ENCODE measurements at places on chromosomes 6 and 20.

DNA sequence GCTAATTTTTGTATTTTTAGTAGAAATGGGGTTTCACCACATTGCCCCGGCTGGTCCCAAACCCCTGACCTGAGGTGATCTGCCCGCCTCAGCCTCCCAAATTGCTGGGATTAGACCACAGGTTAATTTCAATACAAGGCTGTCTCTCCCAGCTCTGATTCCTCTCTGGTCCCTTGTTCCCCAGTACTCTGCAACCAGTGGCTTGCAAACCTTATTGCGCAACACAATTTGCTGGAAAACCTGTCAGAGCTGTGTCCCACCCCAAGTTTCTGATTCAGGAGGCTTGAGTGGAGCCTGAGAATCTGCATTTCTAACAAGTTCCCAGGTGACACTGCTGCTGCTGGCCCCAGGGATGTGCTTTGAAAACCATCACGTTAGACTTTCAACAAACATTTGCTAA, 96.2 kb upstream of the SRSF6 start:
- no peak for DNase-seq

DNA sequence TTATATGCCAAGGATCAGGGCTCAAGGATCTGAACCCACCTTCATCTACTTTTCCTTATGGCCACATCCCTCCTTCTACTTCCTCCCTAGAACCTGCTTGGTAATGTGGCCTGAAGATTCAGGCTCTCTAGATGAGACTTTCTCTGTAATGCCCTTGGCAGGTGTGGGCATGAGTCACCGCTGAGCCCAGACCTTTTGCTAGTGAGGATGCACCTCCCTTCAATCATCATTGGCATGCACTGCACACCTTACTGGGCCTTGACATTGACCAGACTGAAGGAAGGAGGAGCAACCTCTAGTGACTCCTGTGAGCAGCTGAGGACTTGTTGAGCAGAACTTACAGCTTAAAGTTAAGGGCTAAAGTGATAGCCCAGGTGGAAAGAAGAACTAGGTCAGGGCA, 405.3 kb downstream of the MAFB start:
- DNase-seq = no peak

GRCh38 chr6:147381712-147382111, 126.8 kb upstream of the SAMD5 start:
- DNase-seq = peak; percentile 60

DNA sequence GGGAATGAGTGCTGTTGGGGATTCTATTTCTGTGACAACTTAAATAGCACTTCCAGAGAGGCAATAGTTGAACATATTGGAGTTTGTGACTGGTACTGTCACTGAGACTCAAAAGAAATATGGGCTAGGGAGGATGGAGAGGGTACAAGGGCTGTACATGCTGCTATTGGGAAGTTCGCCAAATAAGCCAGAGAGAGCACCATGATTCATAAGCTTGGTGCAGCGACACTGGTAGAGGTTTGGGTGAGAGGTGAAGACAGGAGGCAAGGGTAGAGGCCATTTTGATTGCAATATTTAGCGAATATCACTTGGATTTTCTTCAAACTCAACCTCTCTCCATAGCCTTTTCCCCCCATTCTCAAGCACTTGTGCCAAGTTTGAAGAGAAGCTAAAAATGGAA, 214.3 kb downstream of the OGFRL1 start:
- no peak for DNase-seq

DNA sequence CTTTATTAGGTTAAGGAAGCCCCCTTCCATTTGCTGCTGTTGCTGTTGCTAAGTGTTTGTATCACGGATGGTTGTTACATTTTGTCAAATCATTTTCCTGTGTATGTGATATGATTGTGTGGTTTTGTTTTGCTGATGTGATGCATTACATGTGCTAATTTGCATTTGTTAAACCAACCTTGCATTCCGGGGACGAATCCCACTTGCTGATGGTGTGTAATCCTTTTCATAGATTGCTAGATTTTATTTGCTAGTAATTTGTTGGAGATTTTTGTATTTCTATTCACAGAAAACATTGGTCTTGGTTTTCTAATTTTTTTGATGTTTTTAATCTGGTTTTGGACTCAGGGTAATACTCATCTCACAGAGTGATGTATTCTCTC, 167.8 kb downstream of the WDR27 start:
- DNase-seq = no peak

GRCh38 chr6:126367849-126368248, 27.9 kb downstream of the CENPW start:
- DNase-seq = no peak

- DNase-seq = no peak
These were observed 177.7 kb upstream of the SULF2 start for GRCh38 chr20:47963022-47963421.

GRCh38 chr6:6756526-6756925, 168.0 kb downstream of the LY86 start:
- no peak for DNase-seq

- DNase-seq = no peak
These were observed 44.7 kb upstream of the GRM4 start for GRCh38 chr6:34190504-34191122.

- no peak for DNase-seq
These were observed 15.8 kb downstream of the MYB start for GRCh38 chr6:135196739-135197510.

DNA sequence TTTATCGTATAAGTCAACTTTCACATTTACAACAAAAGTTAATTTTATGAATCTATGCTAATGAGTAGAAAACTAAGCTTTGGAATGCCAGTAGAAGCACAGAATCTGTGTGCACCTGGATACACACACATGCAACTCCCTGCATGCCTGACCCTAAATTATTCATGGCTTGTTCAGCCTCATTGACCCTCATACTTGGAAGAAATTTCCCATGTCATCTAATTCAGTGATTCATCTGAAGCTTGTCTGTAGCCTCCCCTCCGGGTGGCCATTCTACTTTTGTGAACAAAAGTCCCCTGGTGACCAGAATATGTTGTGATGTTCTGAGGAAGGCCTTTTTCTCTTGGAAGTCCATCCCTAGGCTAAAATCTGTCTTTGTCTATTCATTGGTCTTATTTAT, 1078.4 kb downstream of the KIF16B start:
- DNase-seq = no peak

DNA sequence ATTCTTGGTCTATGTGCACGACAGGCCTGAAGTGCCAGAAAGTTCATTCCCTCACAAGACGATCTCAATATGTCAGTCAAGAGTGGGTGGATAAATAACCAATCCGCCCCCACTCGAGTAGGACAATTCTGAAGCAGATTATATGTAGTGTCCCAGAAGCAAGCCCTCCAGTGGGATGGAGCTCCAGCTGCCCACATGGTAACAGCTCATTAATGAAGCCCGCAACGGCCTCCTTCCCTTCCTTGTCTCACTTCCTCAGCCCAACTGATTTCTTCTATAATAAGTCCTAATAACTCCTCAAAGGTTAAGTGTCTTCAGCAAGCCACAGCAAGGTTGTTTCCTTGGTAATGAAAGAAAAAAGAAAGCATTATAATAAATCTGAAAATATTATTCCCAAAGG, 82.1 kb upstream of the F13A1 start:
- DNase-seq = no peak

DNA sequence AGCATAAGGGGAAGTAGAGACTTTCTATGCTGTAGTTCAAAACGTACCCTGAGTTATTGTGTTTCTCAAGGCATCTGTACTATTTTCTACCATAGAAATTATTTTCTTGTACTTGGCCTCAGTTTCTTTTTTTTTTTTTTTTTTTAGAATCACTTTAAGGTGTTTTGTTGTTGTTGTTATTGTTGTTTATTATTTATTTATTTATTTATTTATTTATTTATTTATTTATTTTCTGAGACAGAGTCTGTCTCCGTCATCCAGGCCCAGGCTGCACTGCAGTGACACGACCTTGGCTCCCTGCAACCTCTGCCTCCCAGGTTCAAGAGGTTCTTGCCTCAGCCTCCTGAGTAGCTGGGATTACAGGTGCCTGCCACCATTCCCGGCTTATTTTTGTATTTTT, 179.1 kb downstream of the GRIK2 start:
- DNase-seq = no peak

- DNase-seq = no peak
These were observed 41.9 kb downstream of the SNHG17 start for GRCh38 chr20:38393259-38393658.

DNA sequence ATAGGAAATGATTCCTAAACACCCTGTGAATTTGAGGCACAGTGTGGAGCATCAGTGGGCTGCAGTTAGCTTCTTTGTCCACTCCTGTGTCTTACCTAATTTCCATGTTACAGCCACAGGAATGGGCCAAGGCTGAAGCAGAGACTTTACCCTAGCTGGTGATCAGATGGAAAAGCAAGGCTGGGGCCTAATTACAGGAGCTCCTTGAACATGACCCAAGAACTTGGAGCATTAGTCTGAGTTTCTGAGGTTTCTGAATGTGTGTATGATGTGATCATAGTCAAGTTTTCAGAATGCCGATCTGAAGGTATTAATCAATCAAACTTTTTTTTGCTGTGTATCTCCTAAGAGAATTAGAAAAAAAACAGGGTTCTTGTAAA, 18.0 kb downstream of the HECA start:
- peak; percentile 57 for DNase-seq

- DNase-seq = peak; percentile 42
These were observed 1228.2 kb upstream of the CITED2 start for GRCh38 chr6:140602431-140603248.

DNA sequence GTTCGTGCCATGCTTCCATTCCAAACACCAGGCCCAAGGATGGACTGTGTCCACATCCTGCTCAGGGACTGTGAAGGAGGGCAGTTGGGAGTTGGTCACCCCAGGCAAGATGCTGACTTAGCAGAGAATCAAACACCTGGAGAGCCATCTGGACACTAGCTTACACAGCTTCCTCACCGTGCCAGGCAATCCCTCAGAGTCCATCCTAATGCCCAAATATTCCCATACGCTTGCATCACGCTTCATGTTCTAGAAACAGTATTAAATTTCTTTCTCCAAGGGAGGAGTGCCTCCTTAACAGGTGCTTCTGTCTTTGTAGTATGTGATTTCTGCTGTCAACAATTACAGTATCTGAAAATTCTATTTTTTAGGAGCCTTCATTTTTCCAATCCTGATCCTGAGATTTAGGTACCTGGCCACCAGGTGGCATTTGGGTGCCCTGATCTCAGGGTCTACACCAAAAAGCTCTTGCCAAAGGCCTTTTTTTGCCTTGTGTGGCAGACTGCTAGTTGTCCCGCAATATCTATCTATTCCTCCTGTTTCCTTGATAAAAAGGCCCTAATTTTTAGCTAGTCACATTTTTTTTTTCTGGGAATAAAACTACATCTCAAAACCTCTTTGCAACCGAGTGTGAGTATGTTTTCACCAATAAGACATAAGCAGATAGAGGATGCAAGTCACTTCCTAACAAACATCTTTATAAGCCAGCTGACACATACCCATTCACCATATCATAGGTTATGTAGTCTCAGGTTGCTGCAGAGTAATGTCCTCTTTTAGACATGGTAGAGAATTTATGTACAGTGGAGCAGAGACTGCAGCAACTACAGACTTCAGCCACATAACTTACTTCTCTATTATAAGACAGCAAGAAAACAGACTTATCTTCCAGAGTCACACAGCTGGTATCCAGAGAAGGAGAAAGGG, 85.0 kb downstream of the PREP start:
- DNase-seq = no peak

GRCh38 chr6:47135772-47136171, 93.6 kb upstream of the ADGRF1 start:
- DNase-seq = peak; percentile 78

GRCh38 chr6:137492289-137493217, 1.6 kb downstream of the OLIG3 start:
- DNase-seq = no peak

GRCh38 chr20:36162272-36162966, 7.9 kb downstream of the EPB41L1 start:
- peak; percentile 16 for DNase-seq

DNA sequence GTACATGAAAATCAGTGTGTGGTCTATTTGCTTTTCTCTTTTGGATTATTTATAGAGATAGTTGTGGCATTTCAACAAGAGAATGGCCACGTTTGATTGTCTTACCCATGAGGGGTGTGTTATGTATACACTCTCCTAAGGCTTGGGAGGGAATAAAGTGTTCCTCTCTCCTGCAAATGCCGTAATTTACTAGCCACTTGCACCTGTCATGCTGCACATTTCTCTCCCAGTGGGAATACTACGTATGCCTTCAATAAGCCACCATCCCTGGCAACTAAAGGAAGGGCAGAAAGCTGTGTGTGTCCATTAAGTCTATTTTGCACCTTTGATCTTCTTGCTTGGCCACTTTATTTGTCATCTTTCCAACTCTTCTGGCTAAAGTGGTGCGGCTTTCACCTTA, 541.2 kb downstream of the QKI start:
- DNase-seq = no peak

GRCh38 chr6:4250645-4251044, 115.3 kb upstream of the ECI2 start:
- DNase-seq = no peak

DNA sequence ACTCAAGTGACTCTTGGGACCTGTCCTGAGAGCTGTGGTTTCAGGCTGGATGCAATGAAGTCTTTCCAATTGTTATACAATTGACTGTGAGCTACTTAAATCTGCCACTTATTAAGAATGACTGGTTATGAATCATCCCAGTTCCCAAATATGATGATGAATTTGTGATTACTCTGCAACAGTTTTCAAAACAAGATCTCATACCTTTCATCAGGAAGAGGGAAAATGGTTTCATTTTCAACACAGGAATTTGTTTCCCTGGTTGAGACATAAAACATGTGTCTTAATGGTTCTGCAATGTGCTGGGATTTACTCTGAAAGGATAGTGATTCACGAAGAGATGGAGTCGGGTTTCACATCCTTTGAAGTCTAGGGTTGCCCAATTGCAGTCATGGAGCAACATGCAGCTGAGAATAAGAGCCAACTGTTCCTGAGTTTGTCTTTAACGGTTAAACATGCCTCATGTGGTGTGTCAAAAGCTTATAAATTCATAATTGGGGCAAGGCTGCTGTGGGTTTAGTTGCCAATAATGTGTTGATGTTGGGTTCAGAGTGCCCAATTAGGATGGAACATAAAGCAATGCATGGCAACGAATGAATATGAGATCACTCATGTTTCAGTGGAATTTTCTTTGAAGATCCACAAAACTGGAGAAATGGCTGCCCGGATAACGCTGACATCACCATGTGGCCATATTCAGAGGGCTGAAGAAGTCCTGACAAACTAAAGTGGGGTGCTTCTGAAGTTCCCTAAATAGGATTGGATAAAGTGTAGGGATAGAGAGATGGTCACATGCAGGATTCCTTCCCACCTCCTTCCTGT, 41.0 kb downstream of the CYP24A1 start:
- DNase-seq = peak; percentile 99

DNA sequence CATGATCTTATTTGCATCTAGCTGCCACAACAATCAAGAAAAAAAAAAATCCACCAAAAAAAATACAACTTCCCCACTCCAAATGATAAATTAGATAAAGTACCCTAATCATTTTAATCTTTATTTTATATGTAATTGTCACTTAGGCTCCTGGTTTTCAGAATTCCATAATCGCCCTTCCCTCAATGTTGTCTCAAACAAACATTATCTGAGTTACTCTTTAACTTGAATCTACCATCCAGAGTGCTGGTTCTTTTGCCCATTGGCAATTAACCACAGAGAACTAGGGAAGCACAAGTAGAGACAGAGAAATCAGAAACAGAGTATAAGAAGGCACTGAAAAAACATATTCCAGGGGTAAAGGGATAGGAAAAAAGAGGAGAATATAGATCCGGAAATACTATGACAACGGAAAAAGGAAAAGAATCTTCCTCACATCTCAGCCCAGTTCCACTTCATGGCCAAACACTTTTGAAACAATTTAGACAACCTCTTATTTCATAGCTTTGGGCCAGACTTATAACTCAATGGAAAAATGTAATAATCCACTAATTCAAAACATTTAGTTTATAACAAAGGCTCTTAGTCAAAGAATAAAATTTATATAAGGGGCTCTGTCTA, 861 bp upstream of the NHSL1 start:
- no peak for DNase-seq
